ENCODE measurements at places on chromosomes 7 and 10.
A peak's percentile ranks its signal among the peaks of the same experiment; 100 is the strongest.

DNA sequence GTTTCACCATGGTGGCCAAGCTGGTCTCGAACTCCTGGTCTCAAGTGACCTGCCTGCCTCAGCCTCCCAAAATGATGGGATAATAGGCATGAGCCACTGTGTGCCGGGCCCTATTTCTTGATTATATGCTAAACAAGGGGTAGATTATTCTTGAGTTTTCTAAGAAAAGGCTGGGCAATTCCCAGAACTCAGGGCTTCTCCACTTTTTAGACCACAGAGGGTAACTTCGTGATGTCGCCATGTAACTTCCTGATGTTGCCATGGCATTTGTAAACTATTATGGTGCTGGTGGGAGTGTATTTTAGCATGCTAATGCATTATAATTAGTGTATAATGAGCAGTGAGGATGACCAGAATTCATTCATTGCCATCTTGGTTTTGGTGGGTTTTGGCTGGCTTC is 35.8 kb downstream of the OTUD1 start:
- DNase-seq: no peak

DNA sequence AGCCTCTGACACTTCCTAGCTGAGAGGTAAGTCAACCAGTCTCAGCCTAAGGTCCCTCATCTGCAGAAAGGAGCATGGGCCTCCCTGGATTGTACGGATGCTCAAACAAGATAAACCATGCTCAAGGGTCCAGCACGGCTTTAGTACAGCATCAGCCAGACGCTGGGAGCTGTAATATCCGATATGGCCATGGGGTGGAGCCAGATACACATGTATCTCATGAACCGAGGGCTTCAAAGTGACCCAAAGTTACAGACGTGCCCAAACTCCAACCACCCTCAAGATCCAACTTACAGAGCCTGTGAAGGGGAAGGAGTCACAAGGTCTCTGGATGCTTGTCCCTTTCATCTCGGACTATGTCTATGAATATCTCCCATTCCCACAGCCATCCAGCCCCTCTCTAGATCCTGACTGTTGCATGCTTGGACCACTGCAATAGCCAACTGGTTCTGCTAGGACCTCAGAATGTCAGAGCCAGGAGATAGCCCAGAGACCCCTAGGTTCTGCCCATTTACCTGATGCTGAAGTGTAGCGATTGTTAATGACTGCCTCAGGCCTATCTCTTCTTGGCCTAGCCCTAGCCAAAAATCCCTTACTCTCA is 142.4 kb downstream of the SH3PXD2A start:
- peak; percentile 90 for DNase-seq

DNA sequence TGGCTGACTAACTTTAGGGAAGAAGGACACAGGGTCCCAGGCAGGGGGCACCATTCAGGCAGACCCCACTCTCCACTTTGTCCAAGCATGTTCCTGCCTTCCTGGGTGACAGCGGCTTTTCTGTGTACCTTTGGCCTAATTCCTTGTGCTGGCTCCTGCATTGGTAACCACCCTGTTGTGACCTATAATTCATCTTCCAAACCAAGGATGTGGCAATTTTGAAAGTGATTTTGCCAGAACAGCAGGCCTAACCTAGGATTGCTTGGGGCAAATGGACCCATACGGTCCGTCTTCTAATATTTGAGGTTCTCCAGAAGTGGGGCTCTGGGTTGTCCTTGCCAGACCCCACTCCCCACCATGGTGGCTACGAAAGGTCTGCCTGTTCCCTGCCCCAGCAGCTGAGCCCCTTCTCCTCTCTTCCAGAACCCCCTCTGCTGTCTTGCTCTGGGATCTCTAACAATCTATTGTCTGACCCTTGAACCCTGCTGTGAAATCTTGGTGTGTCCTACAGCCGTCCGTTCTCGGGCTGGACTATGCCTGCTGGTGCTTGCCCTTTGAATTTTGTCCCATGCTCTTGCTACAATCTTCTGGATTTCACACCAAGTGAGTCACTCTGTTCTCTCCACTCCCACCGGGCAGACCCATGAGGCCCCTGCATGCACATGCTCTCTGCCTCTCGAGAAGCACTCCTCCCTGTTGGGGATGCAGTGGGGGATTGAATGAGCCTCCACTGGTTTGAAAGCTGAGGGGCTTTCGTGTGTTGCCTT is 316.0 kb downstream of the CXCL12 start:
- DNase-seq: no peak

- DNase-seq: no peak
These were observed 30.4 kb upstream of the DAGLB start for GRCh38 chr7:6478186-6478585.

GRCh38 chr7:990352-990932 is 7.5 kb downstream of the CYP2W1 start:
- no peak for DNase-seq

DNA sequence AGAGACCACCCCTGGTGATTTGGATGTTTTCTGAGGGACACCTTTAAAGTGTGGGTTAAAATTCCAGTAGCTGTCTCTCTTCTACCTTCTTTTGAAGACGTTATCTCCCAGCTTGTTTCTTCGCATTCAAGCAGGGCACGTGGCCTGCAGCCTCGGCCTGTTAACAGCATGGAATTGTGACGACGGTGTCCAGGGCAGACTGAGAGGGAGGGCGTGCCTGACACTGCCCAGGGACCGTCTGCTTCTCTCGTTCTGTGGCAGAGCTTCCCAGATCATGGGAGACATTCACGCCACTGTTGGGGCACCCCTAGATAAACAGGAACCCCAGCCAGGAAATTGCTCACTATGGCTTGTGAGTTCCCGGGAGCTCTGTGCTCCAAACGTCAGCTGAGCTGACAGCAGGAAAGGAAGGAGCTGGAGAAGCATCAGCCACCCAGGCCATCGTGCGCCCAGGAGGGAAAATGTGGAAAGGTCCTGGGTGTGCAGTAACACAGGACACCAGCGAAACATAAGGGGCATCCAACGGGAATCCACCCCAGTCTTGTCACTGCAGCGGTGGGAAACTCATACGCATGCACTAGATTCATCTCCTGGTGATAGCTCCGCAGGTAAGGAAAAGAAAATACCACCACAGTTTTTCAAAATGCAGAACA is 41.1 kb upstream of the RBM33 start:
- no peak for DNase-seq

DNA sequence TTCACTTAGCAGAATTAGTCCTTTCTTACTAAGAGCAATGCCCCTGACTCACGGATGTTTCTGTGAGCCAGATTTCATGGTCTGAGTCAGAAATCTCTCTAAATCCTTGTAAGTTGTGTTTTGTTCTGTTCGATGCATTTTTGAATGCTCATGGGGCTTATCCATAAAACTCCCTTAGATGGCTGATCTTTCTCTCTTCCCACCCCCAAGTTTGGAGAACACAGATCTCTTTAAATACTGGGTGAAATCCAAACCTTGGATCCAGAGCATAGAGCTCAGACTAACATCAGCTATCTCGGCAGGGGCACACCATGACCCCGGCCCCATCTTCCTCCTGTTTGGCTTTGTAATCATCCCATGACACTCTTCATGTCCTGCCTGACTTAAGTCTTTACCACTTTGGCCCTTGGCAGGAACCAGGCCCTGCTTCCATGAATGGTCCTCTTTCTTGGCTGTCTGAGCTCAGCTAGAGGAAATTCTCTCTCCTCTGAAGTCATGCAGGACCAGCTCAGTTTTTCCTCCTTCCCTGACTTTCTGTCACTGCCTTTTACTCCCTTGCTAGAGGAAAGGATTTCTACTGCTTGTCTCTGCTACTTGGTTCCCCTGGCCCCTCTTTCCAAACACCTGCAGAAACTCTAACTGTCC is 120.4 kb upstream of the RAB11FIP2 start:
- no peak for DNase-seq

GRCh38 chr10:79285315-79286197 is 61.7 kb upstream of the PPIF start:
- no peak for DNase-seq

- no peak for DNase-seq
These were observed 3.4 kb downstream of the FAS start for GRCh38 chr10:88994019-88994418.

- no peak for DNase-seq
These were observed 13.6 kb downstream of the MRPS33 start for GRCh38 chr7:141001122-141001521.

Measured in glutamatergic neuron (in vitro differentiated cells).